Activated CD8-positive, alpha-beta T cell treated with anti-CD3 and anti-CD28 coated beads, Interleukin-2, amount 10 ng/mL, durations not matched to agents 7 days and 5 days (primary cell): ENCODE measurements at places on chromosomes 11 and 22.

GRCh38 chr11:33222052-33222750, 35.0 kb upstream of the HIPK3 start:
- no peaks in the 10 kb centered on the region for H3K27me3 ChIP-seq
- no peak overlapping the region for H3K4me3 ChIP-seq
- H3K36me3 ChIP-seq, result no peaks in the 10 kb centered on the region

DNA sequence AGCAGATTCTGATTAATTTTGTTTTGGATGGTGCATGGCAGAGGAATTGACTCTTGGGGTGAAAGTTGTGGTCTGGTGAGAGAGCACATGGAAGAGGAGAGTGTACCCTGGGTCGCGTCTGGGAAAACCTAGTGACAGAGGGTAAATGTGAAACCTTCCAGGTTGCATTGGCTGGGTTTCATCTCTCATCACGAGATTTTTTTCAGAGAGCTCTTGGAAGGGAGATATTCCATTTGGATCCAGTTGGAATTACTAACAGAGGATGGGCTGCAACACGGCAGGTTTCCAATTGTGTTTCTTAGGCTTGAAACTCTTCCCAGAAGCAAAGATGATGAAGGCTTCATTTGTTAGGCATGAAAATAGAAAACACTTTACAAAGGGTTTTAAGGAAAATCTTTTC, 109.7 kb upstream of the MTMR2 start:
- H3K27ac ChIP-seq, result no peak overlapping the region
- peaks cover 2% of the 10 kb centered on the region for H3K4me1 ChIP-seq
- H3K27me3 ChIP-seq, result no peaks in the 10 kb centered on the region
- H3K36me3 ChIP-seq, result peaks cover 8% of the 10 kb centered on the region

- H3K4me1 ChIP-seq, result no peaks in the 10 kb centered on the region
- DNase-seq, result no peak
- H3K4me3 ChIP-seq, result no peak overlapping the region
- H3K36me3 ChIP-seq, result no peaks in the 10 kb centered on the region
These were observed 11.0 kb downstream of the MUC5AC start for GRCh38 chr11:1168721-1169161.

- no peaks in the 10 kb centered on the region for H3K27me3 ChIP-seq
- no peak overlapping the region for H3K4me3 ChIP-seq
- H3K36me3 ChIP-seq, result peaks cover 11% of the 10 kb centered on the region
- no peak for DNase-seq
These were observed 23.3 kb downstream of the ARL14EP start for GRCh38 chr11:30346068-30346688.

GRCh38 chr11:75265851-75266531, 25.4 kb downstream of the TPBGL start:
- DNase-seq, result no peak
- H3K36me3 ChIP-seq, result peaks cover 7% of the 10 kb centered on the region
- no peak overlapping the region for H3K27ac ChIP-seq
- H3K4me1 ChIP-seq, result peaks cover 29% of the 10 kb centered on the region

DNA sequence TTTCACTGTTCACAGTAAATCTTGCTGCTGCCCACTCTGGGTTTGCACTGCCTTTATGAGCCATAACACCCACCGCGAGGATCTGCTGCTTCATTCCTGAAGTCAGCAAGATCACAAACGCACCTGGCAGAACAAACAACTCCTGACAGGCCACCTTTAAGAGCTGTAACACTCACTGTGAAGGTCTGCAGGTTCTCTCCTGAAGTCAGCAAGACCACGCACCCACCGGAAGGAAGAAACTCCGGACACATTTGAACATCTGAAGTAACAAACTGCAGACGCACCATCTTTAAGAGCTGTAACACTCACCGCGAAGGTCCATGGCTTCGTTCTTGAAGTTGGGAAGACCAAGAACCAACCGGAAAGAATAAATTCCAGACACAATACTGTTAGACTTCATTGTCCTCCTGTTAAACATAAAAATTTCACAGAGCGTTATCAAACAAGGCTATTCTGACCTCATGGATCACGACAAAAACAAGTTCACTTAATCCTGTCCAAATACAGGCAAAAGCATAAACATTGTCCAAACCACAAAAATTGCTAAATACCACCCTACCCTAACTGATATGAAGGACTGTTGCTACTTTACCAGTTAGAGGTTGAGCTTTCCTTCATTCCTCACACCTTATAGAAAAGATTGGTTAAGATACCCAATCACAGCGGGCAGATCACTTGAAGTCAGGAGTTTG, 3.0 kb upstream of the CCDC117 start:
- H3K27ac ChIP-seq, result no peak overlapping the region
- DNase-seq, result no peak
- peaks cover 9% of the 10 kb centered on the region for H3K36me3 ChIP-seq
- H3K27me3 ChIP-seq, result peaks cover 7% of the 10 kb centered on the region
